ENCODE measurements at places on chromosomes 3 and 15.

DNA sequence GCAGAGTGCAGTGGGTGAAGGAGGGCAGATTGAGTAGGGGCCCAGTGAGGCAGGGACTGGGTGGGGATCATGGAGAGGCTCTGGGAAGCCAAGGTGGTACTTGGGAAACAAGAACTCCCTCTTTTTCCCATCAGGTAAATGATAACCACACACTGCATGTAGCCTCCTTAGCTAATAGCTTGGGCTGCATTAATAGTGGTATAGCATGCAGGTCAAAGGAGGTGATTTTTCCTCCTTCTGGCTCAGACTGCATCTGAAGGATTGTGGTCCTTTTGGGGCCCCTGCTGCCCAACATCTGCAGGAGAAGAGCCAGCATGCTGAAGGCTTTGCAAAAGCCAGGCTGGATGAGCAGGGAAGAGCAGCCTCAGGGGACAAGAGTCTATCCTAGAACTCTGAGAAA, 45.4 kb downstream of the PPCDC start:
- no peak for DNase-seq

- DNase-seq: peak; percentile 69
These were observed 29.2 kb upstream of the CYP11A1 start for GRCh38 chr15:74396445-74397238.

DNA sequence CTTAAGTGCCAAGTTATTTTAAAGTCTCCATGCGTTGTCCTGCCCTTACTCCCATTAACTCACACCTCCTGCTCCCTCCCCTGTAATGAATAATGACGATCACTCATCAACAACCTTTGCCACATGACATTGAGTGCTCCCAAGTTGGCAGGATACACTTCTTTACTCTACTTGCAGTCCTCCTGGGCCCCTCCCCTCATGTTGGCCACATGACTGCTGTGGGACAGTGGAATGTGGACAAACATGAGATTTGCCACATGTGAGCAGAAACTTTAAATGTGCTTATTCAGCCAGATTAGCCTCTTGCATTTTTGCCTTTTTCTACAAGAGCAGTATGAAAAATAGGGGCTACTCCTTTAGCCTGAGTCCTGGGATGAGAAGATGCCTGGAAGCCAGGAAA, 167.9 kb downstream of the DCLK3 start:
- DNase-seq: peak; percentile 7

GRCh38 chr15:75573648-75574384, 5.3 kb downstream of the PTPN9 start:
- DNase-seq: no peak

- DNase-seq: no peak
These were observed 10.6 kb upstream of the ATP2B2 start for GRCh38 chr3:10515884-10516495.

- DNase-seq: no peak
These were observed 61.0 kb downstream of the GPR160 start for GRCh38 chr3:170098753-170099152.

- DNase-seq: peak; percentile 84
These were observed 16.4 kb upstream of the ZNF609 start for GRCh38 chr15:64443747-64444621.
